ENCODE measurements at places on chromosomes 2 and 18.

- DNase-seq: no peak
Observed at GRCh38 chr18:3623769-3624545, 174.0 kb downstream of the TGIF1 start.

GRCh38 chr2:54983345-54984220 is 66.7 kb downstream of the RTN4 start:
- DNase-seq: no peak

DNA sequence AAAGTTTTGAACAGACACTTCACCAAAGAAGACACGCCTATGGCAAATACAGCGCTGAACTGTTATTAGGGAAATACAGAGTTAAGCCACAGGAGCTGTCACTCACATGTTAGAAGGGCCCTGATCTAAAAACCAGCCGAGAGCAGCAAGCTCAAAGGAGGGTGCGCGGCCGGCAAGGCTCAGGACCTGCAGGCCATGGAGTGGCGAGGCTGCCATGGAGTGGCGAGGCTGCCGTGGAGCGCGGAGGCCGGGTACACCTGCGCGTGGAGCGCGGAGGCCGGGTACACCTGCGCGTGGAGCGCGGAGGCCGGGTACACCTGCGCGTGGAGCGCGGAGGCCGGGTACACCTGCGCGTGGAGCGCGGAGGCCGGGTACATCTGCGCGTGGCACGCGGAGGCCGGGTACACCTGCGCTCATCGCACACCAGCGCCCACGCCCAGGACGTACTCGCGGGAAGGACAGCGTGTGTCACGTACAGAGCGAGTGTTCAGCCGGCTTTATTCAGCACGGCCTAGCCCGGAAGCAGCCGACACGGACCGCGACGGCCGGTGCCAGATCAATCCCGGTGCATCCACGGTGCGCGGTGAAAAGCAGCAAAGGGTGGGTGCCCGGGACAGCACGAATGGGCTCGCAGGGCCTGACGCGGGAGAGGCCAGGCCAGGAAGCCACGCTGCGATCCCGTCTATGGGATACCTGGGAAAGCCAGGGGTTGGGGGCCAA is 68.8 kb downstream of the SLC66A2 start:
- no peak for DNase-seq

DNA sequence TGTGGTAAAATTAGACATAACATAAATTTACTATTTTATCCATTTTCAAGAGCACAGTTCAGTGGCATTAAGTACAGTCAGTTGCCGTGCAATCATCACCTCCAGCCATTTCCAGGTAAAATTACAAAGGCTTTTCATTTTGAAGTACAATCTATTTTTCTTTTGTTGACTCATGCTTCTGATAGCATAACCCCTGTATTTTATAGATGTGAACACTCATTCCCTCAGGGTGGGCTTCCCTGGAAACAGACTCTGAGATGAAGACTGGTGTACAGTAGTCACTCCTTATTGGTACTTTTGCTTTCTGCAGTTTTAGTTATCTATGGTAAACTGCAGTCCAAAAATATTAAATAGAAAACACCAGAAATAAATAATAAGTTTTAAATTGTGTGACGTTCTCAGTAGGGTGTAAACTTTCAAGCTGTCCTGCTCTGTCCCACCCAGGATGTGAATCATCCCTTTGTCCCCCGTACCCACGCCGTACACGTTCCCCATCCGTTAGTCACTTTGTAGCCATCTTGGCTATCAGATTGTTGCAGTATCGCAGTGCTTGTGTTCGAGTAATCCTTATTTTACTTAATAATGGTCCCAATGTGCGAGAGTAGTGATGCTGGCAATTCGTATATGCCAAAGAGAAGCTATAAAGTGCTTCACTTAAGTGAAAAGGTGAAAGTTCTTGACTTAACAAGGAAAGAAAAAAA is 41.1 kb upstream of the NAB1 start:
- no peak for DNase-seq

GRCh38 chr2:235614900-235615712 is 121.3 kb downstream of the AGAP1 start:
- DNase-seq: no peak

- DNase-seq: no peak
Observed at GRCh38 chr2:166184789-166185188, 57.0 kb upstream of the SCN1A start.

DNA sequence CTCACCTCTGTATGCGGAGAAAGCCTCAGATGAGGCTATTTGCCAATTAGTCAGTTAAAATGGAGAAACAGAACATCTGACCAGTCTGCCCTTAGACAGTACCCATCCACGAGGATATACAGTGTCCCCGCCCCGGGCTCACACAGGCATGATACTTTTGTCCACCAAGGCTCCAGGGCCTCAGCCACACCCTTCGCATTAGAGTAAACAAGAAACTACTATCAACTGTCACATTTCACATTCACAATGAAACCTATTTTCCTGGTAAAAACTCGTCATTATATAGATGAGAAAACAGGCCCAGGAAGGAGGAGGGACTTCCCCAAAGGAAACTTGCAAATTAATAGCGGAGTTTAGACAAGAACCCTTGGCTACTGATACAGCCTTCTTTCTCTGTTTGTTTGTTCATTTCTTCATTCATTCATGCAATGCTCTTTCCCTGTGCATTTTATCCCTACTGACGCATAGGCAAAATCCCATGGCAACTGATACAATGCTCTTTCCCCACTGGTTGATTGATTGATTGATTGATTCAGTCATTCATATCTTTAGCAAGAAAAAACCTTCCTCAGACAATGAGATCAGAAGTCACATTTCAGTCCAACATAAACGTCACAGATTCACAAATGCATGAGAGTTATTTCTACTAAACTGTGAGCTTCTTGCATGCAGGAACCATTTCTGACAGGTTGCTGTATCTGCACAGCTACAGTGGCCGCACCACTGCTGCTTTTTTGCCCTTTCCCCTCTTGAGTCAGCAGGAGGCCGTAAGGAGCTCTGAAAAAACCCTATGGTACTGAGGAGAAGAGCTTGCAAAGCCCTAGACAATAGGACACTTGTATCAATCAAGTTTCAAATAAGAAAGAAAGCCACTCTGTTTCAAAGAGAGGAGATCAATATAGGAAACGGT is 777.1 kb downstream of the RNF144A start:
- DNase-seq: no peak

DNA sequence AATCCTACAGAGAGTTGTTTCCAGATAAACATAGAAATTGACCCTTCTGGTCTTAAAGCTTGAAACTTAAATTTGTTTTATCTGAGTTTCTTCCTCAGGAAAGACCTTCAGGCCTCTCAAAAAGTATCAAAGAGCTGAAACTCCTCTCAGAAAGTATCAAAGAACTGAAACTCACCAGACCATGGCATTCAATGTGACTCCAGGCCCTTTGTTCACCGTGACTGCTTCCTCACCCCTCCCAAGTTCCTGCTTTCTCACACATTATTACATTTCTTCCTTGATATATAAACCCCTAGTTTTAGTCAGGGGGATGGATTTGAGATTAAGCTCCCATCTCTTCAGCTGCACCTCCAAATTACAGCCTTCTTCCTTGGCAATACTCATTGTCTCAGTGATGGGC is 6.0 kb downstream of the ANKMY1 start:
- no peak for DNase-seq

- DNase-seq: no peak
Observed at GRCh38 chr18:23506393-23506792, 3.1 kb downstream of the RMC1 start.

GRCh38 chr2:220572385-220572784 is 945.0 kb downstream of the SLC4A3 start:
- no peak for DNase-seq

DNA sequence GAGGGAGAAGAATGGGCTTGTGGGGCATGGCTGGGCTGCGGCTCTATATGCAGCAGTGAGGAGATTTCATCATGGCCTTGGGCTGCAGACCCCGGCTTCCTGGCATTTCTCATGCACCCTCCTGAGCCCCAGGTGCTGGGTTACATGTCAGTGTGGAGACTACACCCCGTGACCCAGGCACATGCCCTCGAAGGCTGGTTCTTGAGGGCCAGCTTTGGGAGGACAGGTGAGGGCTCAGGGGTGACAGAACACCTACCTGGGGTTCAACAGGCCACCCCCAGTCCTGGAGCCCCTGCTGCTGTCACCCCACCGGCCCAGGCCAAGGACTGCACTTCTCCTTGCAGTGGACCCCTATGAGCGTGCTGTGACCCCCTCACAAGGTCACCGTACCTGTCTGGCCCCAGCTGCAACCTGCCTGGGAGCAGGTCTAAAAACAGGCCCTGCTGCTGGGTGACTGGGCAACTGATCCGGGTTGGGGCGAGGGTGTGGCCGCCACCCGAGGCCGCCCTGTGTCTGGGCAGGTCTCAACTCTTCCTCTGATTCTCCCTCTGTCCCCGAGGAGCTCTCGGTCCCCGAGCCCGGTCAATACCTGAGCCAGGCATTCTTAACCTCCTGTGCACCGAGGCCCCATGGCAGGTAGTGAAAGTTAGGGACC is 94.8 kb upstream of the OTOS start:
- DNase-seq: no peak

DNA sequence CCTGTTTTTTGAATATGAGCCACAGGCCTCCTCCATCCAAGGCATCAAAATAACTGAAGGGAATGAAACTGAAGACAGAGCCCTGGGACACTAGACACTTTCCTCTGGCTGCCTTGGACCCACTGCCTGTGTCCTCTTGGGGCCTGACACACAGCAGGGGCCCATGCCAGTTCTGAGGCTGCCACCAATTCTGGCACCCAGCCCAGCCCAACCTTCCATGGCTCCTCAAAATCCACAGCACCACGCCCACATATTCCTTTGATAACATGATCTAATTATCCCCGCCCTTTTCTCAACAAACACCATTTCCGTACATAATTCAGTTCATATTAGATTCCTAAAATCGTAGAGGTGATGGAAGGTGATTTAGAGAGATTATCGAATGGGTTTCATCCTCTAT is 64.2 kb downstream of the EMX1 start:
- no peak for DNase-seq

GRCh38 chr2:11814979-11815510 is 68.6 kb downstream of the LPIN1 start:
- DNase-seq: no peak

- DNase-seq: no peak
Observed at GRCh38 chr2:169513926-169514325, 4.4 kb downstream of the KLHL41 start.

GRCh38 chr2:12636837-12637581 is 79.7 kb upstream of the TRIB2 start:
- DNase-seq: no peak

DNA sequence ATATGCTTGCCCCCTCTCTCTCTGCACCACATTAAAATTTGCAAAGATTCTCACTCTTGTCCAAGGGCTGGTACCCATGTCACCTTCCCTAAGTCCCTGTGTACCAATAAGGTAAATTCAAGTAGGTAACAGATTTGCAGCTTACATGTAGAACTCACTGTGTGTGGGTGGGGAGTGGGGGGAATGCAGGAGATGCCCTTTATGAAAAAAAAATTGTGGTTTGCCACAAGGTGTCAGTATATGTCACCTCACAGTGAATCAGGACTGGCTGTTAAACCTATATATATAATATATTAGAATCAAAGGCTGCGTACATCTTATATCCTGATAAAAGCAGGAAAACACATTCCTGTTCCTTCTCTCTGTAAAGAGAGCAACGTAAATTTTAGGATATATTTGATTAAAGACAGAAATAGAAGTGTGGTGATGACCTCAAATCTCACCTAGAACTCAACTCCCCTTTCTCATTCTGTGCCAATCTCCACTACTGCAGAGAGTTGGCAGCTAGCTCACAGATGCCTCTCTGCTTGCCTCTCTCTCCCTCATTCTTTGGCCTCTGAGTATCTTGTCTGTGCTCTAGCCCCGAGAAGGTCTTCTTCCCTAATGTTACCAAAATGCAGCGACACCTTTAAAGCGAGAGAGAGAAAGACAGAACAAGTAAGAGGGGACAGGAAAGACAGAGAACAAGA is 536 bp downstream of the XDH start:
- DNase-seq: no peak

DNA sequence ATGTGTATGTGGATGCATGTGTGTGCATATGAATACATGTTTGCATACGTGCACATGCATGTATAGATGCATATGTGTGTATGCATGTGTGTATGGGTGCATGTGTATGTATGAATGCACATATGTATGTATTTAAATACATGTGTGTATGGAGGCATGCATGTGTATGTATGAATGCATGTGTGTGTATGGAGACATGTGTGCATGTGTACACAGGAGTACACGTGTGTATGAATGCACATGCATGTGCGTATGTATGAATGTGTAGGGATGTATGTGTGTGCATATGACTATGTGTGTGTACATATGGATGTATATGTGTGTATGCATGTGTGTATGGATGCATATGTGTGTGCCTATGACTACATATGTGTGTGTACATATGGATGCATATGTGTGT is 51.9 kb downstream of the DCDC2C start:
- DNase-seq: no peak

DNA sequence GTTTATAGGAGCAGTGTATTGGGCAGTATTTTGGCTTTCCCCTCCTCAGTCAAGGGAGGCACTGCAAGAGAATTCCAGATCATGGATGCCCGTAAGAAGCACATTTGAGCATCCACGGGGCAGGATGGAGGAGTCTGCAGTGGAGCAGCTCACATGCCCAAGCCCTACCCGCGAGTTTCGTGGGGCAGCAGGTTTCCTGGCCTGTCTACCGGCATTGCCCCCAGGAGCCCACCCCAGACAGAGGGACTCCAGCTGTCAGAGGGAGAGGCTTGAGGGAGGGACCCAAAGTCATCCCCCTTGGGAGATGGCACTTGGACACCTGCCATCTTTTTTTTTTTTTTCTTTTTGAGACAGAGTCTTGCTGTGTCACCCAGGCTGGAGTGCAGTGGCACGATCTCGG is 31.3 kb downstream of the TMEM177 start:
- no peak for DNase-seq

- DNase-seq: no peak
Observed at GRCh38 chr2:198162276-198162675, 357.9 kb downstream of the PLCL1 start.

DNA sequence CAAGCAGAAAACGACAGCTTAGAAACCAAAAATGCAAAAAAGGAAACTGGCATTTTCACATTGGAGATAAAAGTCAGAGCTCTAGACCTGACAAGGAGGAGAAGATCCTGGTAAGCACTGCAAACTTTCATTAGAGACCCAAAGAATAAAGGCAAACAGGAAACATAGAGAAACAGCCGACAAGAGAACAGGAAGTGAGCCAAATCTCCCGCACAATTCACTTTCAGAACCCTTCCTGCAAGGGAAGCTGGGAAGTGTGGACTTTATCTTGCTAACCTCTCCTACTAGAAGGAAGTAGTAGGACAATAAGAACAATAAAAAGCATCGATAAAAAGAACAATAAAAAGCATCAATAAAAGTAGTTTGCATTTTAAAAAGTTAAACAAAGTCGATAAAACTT is 417.8 kb upstream of the SPHKAP start:
- no peak for DNase-seq

- DNase-seq: no peak
Observed at GRCh38 chr2:71860381-71860926, 287.2 kb downstream of the CYP26B1 start.

All from NCI-H1436 treated with DMSO at 0.1 percent for 48 hours (cell line).